ENCODE measurements at places on chromosomes 2 and 18. TPM values are rescaled to one million over a fixed set of nuclear protein-coding genes. Genes with fewer than 3 reads are reported as not detected.

- no peak for DNase-seq
- H3K27me3 ChIP-seq, result no peaks in the 10 kb centered on the region
- no peaks in the 10 kb centered on the region for H3K36me3 ChIP-seq
- H3K4me3 ChIP-seq, result no peak overlapping the region
These were observed 17.5 kb downstream of the NOSTRIN start for GRCh38 chr2:168819829-168820489.

- no peaks in the 10 kb centered on the region for H3K4me1 ChIP-seq
- no peak for DNase-seq
- no peak overlapping the region for H3K4me3 ChIP-seq
- no peaks in the 10 kb centered on the region for H3K36me3 ChIP-seq
- no peak overlapping the region for H3K27ac ChIP-seq
- no peaks in the 10 kb centered on the region for H3K27me3 ChIP-seq
These were observed 105.9 kb downstream of the LBH start for GRCh38 chr2:30336978-30337841.

TEX44 gene
- total RNA-seq, result not detected

- DNase-seq, result no peak
- no peak overlapping the region for H3K4me3 ChIP-seq
These were observed 311.0 kb upstream of the FAM98A start for GRCh38 chr2:33909945-33910695.

GRCh38 chr2:29262681-29263260 lies 147.6 kb downstream of the CLIP4 start:
- no peaks in the 10 kb centered on the region for H3K36me3 ChIP-seq
- no peak overlapping the region for H3K27ac ChIP-seq
- H3K27me3 ChIP-seq, result no peaks in the 10 kb centered on the region
- no peak overlapping the region for H3K4me3 ChIP-seq
- DNase-seq, result no peak

SDC1 gene
- total RNA-seq, result 0.66 TPM

KCNJ13 gene
- not detected for total RNA-seq

CFLAR gene
- total RNA-seq, result 244 TPM

COL3A1 gene
- total RNA-seq, result 673 TPM

- no peak for DNase-seq
- no peaks in the 10 kb centered on the region for H3K36me3 ChIP-seq
- H3K27me3 ChIP-seq, result peaks cover 3% of the 10 kb centered on the region
- no peak overlapping the region for H3K4me3 ChIP-seq
These were observed 201.8 kb upstream of the KLHL14 start for GRCh38 chr18:32974421-32975162.

MAPRE3 gene
- 15.9 TPM for total RNA-seq

CROCC2 gene
- 0.45 TPM for total RNA-seq

PRSS56 gene
- total RNA-seq, result not detected

DNA sequence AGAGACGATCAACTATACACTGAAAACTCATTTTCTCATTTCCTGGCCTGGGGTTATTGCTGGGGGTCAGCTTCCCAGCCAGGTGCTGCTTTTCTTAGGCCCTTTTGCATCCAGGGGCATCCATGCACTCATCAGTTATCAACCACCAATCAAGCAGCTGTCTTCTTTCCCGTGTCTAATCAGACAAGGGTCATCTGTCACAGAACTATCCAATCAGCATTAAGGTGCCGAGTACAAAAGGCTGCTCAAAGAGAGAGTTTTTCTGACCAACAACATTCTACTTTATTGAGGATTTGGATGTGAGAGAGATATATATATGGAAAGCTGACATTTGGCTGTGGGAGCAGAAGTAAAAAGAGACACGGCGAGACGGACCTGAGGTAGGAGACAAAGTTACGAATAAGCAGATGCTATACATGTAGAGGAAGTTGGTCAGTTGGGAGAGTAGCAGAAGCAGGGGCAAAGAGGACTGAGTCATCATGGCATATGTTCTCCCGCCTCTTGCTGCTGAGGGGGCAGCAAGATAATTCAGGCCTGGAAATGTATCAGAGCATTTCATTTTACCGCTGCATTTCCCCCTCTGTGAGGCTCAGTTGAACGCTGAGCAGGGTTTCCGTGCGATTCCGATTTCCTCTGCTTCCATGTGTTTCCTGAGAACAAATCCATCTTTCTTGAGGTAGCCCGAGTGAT lies 129.3 kb downstream of the NUP35 start:
- no peaks in the 10 kb centered on the region for H3K36me3 ChIP-seq
- DNase-seq, result no peak
- H3K4me3 ChIP-seq, result no peak overlapping the region
- H3K4me1 ChIP-seq, result no peaks in the 10 kb centered on the region
- no peaks in the 10 kb centered on the region for H3K27me3 ChIP-seq

- H3K27ac ChIP-seq, result no peak overlapping the region
- DNase-seq, result peak; percentile 67
- no peaks in the 10 kb centered on the region for H3K36me3 ChIP-seq
- H3K27me3 ChIP-seq, result no peaks in the 10 kb centered on the region
These were observed 224.1 kb downstream of the SH3RF3 start for GRCh38 chr2:109352898-109353689.

DNA sequence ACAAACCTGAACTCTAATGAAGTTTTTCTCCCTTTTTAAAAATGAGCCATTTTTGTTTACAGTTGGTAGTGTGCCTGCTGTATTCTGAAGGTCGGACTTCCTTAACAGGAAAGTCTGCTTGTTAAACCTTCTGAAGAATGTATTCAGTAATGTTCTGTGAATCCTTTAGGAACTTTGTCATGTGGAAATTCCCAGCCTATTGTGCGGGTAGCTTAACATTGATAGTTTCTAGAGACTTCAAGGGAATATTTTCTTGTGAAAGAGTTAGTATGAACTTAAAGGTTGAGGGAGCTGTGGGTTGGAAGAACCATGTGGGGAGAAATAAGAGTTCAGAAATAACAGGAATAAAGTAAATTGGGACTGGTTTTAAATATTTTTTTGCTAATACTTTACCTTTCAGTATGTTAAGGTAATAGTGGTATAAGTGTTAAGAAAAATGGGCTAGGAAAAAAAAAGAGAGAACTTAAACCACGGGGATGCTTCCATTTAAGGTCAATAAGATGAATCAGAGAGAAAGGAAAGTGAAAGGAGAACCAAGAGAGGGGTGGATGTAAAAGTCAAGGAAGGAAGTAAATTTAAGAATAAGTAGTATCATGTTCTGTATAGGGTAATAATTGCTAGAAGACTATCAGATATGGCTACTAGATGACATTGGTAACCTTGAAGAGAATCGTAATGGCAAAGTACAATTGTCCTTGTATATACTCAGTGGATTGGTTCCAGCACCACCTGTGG lies 90.5 kb downstream of the PMS1 start:
- no peak overlapping the region for H3K4me3 ChIP-seq
- H3K27me3 ChIP-seq, result no peaks in the 10 kb centered on the region
- no peak overlapping the region for H3K27ac ChIP-seq
- no peaks in the 10 kb centered on the region for H3K4me1 ChIP-seq

GRCh38 chr2:76749858-76750257 lies 772.3 kb downstream of the LRRTM4 start:
- H3K27ac ChIP-seq, result no peak overlapping the region
- no peak for DNase-seq
- no peaks in the 10 kb centered on the region for H3K36me3 ChIP-seq
- peaks cover 1% of the 10 kb centered on the region for H3K27me3 ChIP-seq
- no peak overlapping the region for H3K4me3 ChIP-seq
- H3K4me1 ChIP-seq, result no peaks in the 10 kb centered on the region

- DNase-seq, result no peak
- no peak overlapping the region for H3K4me3 ChIP-seq
- H3K4me1 ChIP-seq, result no peaks in the 10 kb centered on the region
- H3K36me3 ChIP-seq, result no peaks in the 10 kb centered on the region
These were observed 8.7 kb downstream of the CHMP1B start for GRCh38 chr18:11859903-11860407.

GAREM1 gene
- total RNA-seq, result 24.0 TPM

- no peak for DNase-seq
- no peak overlapping the region for H3K27ac ChIP-seq
- peaks cover 3% of the 10 kb centered on the region for H3K36me3 ChIP-seq
- no peaks in the 10 kb centered on the region for H3K4me1 ChIP-seq
- H3K4me3 ChIP-seq, result no peak overlapping the region
These were observed 125.8 kb upstream of the PGAP1 start for GRCh38 chr2:197052356-197052755.

CREG2 gene
- total RNA-seq, result 0.60 TPM

DNA sequence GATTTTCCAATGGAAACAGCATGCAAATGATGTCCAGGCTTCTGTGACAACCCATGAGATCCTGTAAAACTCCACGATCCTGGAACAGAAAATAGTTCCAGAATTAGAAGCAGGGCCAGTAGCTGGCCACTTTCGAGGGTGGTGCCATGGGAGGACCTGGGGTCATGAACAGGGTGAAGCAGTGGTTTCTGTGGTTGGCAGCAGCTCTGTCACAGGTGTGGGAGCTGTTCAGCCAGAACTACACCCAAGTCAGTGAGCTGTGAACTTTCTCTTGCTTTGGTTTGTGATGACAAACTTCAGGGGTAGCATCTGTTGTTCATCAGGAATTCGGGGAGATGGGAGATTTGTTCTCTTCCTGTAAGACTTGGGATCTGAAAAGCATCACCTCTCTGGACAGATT lies 314.4 kb upstream of the NT5C1B start:
- no peaks in the 10 kb centered on the region for H3K36me3 ChIP-seq
- no peaks in the 10 kb centered on the region for H3K27me3 ChIP-seq
- no peak for DNase-seq

GRCh38 chr18:8373486-8373885 lies 235.8 kb upstream of the RAB12 start:
- no peak for DNase-seq
- no peak overlapping the region for H3K27ac ChIP-seq
- H3K36me3 ChIP-seq, result peaks cover 1% of the 10 kb centered on the region
- H3K4me1 ChIP-seq, result no peaks in the 10 kb centered on the region

- H3K27ac ChIP-seq, result no peak overlapping the region
- no peaks in the 10 kb centered on the region for H3K36me3 ChIP-seq
- H3K4me1 ChIP-seq, result no peaks in the 10 kb centered on the region
- no peaks in the 10 kb centered on the region for H3K27me3 ChIP-seq
- no peak for DNase-seq
These were observed 22.1 kb downstream of the MROH2A start for GRCh38 chr2:233800208-233800607.

ONECUT2 gene
- 0.32 TPM for total RNA-seq

DNA sequence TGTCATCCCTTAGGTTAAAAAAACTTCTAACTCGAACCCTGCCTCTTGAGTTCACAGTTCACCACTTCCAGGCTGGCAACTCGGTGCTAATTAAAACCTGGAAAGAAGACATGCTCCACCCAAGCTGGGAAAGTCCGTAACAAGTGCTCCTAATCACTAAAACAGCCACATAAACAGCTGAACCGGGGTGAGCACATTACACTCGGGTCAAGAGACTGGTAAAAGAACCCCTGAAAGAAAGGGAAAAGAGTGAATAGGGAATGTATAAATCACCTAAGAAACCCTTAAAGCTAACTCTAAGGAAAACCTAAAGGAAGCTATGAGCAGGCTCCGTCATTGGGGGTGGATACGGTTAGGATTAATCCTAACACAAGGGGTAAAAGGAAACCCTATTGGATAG lies 102.0 kb downstream of the HIBCH start:
- no peak overlapping the region for H3K4me3 ChIP-seq
- H3K27me3 ChIP-seq, result no peaks in the 10 kb centered on the region
- peaks cover 2% of the 10 kb centered on the region for H3K36me3 ChIP-seq

MAP3K19 gene
- not detected for total RNA-seq

- H3K36me3 ChIP-seq, result no peaks in the 10 kb centered on the region
- no peaks in the 10 kb centered on the region for H3K27me3 ChIP-seq
- DNase-seq, result no peak
These were observed 63.7 kb upstream of the ITGA4 start for GRCh38 chr2:181393472-181393871.

DNA sequence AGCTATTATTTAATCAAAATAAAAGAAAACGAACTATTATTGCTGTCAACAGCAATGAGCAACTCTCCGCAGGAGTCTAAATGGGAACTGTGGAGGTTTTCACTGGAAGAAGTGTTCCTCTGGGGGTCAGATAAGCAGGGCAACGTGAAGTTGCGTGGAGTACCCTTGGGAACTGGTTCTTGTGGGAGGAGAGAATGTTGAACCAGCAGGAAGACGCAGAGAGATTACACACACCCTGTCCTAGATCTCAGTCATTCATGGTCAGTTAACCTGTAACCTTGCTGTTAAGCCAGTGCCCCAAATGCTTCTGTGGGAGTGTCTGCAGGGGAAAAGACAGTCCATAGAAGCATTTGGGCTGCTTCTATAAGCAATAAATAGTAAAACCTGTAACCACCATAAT lies 20.4 kb upstream of the CABLES1 start:
- H3K27ac ChIP-seq, result peak overlapping the region; percentile 17
- H3K36me3 ChIP-seq, result no peaks in the 10 kb centered on the region
- no peaks in the 10 kb centered on the region for H3K27me3 ChIP-seq
- no peak for DNase-seq

GRCh38 chr2:134169788-134170187 lies 84.1 kb upstream of the MGAT5 start:
- DNase-seq, result no peak
- H3K27ac ChIP-seq, result no peak overlapping the region
- H3K4me1 ChIP-seq, result no peaks in the 10 kb centered on the region
- no peak overlapping the region for H3K4me3 ChIP-seq
- no peaks in the 10 kb centered on the region for H3K27me3 ChIP-seq

- H3K4me1 ChIP-seq, result no peaks in the 10 kb centered on the region
- no peak overlapping the region for H3K27ac ChIP-seq
- no peak overlapping the region for H3K4me3 ChIP-seq
- H3K27me3 ChIP-seq, result no peaks in the 10 kb centered on the region
These were observed 59.7 kb upstream of the ZC3H15 start for GRCh38 chr2:186426153-186427016.

GRCh38 chr2:23900541-23901322 lies 26.2 kb downstream of the ATAD2B start:
- no peaks in the 10 kb centered on the region for H3K36me3 ChIP-seq
- H3K4me3 ChIP-seq, result no peak overlapping the region
- H3K4me1 ChIP-seq, result no peaks in the 10 kb centered on the region
- H3K27me3 ChIP-seq, result no peaks in the 10 kb centered on the region

- H3K27ac ChIP-seq, result peak overlapping the region; percentile 54
- H3K4me3 ChIP-seq, result peak overlapping the region; percentile 40
- no peaks in the 10 kb centered on the region for H3K27me3 ChIP-seq
- H3K36me3 ChIP-seq, result no peaks in the 10 kb centered on the region
- no peak for DNase-seq
- no peaks in the 10 kb centered on the region for H3K4me1 ChIP-seq
These were observed 156.1 kb downstream of the TPGS2 start for GRCh38 chr18:36672437-36673344.

MBP gene
- total RNA-seq, result 43.8 TPM

DNA sequence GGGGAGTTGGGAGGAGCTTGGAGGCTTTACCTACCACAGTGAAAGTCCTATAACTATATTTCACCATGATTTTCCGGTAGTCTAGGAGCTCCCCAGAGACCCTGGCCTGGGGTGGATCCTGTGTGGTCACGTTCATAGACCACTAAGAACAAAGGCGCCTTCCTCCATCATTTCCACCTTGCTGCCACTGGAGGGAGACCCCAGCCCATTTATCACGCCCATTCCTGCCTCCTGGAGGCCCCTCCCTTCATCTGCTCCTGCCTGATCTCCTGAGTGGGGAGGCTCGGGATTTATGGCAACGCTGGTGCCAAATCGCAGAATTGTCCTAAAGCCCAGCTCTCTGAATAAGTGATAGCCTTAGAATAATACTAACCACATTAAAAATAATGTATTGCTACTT lies 507.6 kb upstream of the SPHKAP start:
- no peaks in the 10 kb centered on the region for H3K36me3 ChIP-seq
- DNase-seq, result no peak
- no peaks in the 10 kb centered on the region for H3K27me3 ChIP-seq
- no peak overlapping the region for H3K4me3 ChIP-seq

WNT10A gene
- not detected for total RNA-seq

- H3K4me3 ChIP-seq, result no peak overlapping the region
- DNase-seq, result no peak
- H3K27ac ChIP-seq, result no peak overlapping the region
- H3K4me1 ChIP-seq, result no peaks in the 10 kb centered on the region
- H3K27me3 ChIP-seq, result no peaks in the 10 kb centered on the region
These were observed 8.0 kb upstream of the DPP4 start for GRCh38 chr2:162082036-162082435.
